Stromal cell of bone marrow (primary cell): ENCODE measurements at places on chromosomes 6 and 20.

- DNase-seq: no peak
Observed at GRCh38 chr20:20411402-20411801, 43.5 kb downstream of the INSM1 start.

GRCh38 chr20:9093218-9093957 lies 24.5 kb downstream of the PLCB4 start:
- DNase-seq: no peak

GRCh38 chr6:38088829-38089228 lies 269.3 kb downstream of the ZFAND3 start:
- DNase-seq: no peak

GRCh38 chr6:105791179-105791578 lies 295.0 kb upstream of the PRDM1 start:
- DNase-seq: no peak

DNA sequence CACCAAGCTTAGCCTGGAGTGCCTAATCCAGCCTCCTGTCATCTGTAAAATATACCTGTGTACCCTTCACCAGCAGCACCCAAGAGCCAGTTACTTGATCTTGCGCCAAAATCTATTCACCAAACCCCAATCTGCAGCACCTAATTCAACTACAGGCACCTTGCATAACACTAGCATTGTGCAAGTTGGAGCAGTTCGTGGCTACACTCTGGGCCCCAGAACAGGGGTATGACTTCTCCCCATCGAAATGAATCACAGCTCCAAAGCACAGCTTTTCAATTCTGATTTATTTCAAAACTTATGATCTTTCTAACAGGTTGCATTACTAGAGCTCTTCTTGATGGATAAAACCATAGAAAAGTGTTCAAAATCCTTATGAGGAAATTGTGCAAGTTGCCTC lies 100.4 kb upstream of the TCF21 start:
- no peak for DNase-seq

DNA sequence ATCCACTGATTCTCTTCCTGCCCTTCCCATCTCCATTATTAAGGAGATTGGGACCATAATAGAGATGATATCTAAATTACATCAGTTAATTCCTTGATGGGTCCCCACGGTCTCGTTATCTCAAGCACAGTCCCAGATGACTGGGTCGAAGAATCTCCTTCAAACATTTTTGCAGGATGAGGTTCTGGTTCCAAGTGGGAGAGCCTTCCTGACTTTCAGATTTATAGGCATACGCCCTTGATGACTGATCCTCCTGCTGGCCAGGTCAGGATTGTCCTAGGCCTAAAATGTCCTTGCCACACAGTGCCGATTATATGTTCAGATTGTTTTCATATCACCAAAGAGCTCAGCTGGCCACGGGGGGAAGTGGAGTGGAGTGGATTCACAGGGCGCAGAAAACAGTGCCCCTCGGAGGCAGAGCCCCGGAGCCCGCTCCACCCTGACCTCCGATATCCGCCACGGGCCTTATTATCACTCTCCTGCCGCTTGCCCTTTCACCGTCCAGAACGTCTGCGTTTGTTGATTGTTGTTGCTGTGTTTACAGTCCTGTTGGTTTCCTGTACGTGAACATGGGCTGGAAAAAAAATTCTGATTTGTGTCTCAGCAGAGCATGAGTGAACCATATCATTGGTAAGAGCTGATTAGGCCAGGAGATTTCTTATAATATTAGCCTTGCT lies 8.9 kb downstream of the BMP6 start:
- DNase-seq: no peak

DNA sequence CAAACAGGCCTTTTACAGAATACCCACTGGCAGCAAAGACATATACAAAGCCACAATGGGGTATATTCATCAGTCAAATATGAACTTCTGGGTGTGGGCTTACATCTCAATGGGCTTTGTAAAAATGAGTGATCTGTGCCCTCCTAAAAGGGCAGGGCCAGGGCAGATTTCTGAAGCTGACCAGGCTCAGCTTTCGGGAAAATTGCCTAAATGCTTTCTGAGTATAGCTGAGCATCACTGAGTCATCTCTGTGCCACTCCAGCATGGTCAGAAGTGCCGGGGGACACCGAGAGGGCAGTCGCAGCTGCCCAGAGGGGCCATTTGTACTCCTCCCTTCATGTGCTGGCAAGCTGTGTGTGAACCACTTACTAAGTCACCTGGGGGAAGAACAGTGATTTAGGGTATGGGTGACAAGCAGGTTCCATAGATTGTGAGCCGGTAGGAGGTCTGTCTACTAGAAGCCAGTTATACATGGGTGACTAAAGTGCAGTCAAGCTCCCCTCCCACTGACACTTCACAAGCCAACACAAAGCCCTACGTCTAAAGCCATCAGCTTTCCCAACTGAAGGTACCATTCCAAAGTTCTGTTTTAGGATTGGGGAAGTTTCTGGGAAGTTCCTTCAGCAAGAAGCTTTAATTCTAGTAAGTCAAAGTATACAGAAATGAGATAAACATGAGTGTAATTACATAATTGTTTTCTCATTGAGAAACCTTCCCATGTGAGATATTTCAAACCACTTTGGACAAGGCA lies 147.6 kb upstream of the TAB2 start:
- peak; percentile 49 for DNase-seq

DNA sequence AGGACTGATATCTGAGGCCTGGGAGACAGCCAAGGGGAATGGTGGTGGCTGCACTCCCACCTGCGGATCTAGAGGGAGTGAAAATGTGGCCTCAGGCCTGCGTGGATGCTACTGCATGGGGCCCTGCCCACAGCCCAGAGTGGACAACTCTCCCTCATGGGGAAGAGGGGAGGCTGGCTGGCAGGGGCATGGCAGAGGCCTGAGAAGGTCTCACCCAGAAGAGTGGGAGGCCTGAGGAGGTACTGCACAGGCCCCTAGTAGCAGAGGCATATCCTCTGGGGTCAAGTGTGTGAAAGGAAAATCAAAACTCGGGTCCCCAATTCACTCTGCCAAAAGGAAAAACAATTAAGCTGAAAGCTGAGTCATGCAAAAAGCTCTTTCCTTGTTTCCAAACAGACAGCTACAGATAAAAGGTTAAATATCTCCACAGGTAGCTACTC lies 158.2 kb downstream of the AKAP7 start:
- DNase-seq: no peak

DNA sequence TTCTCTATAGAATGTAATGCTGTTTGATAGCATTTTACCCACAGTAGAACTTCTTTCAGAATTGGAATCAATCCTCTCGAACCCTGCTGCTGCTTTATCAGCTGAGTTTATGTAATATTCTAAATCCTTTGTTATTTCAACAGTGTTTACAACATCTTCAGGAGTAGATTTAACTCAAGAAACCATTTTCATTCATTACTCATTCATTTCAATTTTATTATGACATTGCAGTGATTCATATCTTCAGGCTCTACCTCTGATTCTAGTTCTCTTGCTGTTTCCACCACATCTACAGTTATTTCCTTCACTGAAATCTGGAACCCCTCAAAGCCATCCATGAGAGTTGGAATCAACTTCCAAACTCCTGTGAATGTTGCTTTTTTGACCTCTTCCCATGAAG lies 93.7 kb downstream of the ZFAND3 start:
- no peak for DNase-seq

DNA sequence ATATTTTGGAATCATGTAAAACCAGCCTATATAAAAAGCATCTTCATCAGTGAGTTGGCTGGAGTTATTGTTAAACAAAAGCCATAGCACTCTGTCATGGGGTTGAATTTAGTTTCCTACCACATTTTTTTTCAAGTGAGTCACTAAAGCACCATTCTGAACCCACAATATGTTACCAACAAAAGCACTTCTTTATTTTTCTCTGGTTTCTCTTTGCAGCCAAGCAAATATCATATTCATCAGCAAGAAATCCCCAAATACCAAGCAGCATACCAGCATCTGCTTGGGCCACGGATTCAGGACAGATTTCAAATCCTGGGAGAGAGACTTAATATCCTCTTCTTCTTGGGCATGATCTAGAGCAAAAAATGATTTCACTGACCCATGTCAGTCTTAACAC lies 441.4 kb downstream of the BCKDHB start:
- DNase-seq: peak; percentile 83

GRCh38 chr6:128438393-128438792 lies 82.0 kb downstream of the PTPRK start:
- no peak for DNase-seq

GRCh38 chr6:89921197-89921596 lies 26.9 kb downstream of the GJA10 start:
- no peak for DNase-seq

DNA sequence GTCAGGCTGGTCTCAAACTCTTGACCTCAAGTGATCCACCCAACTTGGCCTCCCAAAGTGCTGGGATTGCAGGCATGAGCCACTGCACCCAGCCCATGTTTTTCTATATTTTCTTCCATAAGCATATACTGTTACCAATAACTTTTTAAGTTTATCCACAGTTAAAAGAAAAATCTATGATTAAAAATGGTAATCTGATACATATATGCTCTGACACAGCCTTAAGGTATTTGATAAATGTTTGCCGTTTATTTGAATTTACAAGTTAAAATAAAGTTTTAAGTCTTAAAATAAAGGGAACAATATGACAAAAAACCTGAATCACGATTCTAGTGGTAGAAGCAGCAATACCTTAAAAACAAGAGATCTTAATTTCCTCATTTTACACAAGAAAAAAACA lies 5.2 kb downstream of the STK38 start:
- no peak for DNase-seq

DNA sequence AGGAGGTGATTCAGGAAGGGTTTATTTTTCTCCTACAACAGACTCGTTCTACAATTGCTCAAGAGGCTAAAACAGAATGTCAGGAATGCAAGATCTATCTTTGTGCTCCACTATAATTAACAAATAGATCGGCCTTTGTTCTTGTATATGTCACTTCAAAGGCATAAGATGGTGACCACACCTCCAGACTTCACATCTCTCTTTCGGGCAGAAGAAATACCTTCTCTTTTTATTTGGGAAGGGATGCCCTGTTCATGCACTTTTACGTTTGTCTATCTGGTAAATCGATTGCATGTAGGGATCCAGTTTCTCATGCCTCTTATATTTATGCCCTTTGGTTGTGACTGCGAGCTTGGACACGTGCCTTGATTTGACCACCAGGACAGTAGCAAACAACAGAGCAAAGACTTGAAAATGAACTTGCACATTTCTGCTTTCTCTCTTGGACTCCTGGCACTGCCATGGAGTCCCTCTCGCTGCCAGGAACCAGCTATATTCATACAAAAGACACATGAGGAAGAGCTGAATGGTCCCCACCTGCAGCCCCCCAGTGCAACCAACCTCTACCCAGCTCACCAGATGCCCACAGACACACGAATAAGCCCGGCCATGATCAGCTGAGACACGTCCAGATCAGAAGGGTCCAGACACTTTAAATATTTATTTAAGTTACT lies 219.8 kb upstream of the STXBP5 start:
- no peak for DNase-seq

- no peak for DNase-seq
Observed at GRCh38 chr6:68826501-68826900, 191.4 kb downstream of the ADGRB3 start.

GRCh38 chr6:37693546-37694250 lies 4.0 kb downstream of the MDGA1 start:
- no peak for DNase-seq

- peak; percentile 18 for DNase-seq
Observed at GRCh38 chr6:79466207-79466834, 70.9 kb downstream of the LCA5 start.

- no peak for DNase-seq
Observed at GRCh38 chr6:13841936-13842335, 27.6 kb upstream of the MCUR1 start.

- DNase-seq: no peak
Observed at GRCh38 chr20:46799781-46800408, 90.4 kb downstream of the SLC2A10 start.

DNA sequence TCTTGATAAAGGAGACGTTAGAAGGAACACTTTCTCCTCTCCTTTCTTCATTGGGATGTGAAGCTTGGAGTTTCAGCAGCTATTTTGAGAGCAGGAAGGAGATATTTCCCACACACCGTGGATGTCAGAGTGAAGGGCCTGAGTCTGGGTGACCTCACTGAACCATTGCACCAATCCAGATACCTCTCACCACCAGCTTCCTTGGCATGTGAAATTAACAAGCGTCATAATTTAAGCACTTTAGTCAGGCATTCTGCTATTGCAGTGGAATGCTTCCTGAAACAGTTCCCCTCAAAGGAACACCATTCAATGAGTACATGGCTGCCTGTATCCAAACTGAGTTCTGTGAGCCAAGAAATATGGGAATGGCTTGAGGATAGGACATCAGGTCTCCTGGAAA lies 83.7 kb downstream of the CHMP4B start:
- no peak for DNase-seq

- DNase-seq: no peak
Observed at GRCh38 chr20:12824328-12825225, 184.2 kb upstream of the SPTLC3 start.

GRCh38 chr6:88483424-88483823 lies 317.3 kb upstream of the CNR1 start:
- DNase-seq: no peak
